ENCODE measurements at places on chromosomes 11 and 22.

- no peak for DNase-seq
Measured at GRCh38 chr11:66604155-66604554, 11.2 kb downstream of the CCS start.

DNA sequence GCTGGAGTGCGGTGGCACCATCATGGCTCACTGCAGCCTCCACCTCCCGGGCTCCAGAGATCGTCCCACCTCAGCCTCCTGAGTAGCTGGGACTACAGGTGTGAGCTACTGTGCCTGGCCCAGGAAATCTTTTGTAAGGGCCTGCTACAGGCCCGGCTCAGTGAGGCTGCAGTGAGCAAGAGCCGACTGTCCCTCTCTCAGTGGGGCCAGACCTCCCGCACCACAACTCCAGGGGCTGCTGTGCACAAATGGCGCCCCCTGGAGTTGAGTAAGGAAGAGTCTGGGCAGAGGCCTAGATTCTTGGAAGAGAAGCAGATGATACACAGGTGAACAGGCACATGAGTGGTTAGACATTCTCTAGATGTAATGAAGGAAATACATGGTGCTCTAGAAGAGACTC lies 7.0 kb downstream of the SERHL2 start:
- no peak for DNase-seq

DNA sequence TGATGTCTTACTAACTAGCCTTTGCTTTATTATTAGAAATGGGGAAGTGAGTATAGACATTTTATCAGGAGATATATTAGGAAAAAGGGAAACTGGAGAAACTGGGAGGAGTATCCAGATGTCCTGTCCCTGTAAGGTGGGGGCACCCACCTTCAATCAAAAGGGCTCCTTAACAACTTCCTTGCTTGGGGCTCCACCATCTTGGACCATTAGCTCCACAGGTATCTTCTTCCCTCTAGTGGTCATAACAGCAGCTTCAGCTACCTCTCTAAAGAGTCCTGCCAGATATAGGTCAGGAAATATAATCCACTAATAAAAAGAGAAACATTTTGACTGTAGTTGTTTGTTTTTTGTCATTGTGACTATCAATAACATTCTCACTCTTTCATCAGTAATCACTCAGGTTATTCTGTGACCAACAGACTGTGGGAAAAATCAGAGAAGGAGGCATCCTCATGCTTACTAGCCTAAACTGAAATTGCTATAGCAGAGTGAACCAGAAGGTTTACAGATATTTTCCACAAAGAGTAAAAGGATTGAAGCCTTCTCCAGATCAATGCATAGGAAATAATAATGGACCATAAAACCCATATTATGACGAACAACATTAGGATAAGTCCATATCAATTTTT lies 10.4 kb downstream of the OR51B4 start:
- DNase-seq: no peak

GRCh38 chr11:45106440-45106839 lies 40.0 kb upstream of the PRDM11 start:
- no peak for DNase-seq

- no peak for DNase-seq
Measured at GRCh38 chr22:23409976-23410375, 170.1 kb downstream of the IGLL1 start.

GRCh38 chr11:115425250-115425649 lies 79.0 kb downstream of the CADM1 start:
- no peak for DNase-seq

GRCh38 chr22:31350410-31350863 lies 4.3 kb upstream of the PATZ1 start:
- DNase-seq: no peak

GRCh38 chr11:10401696-10402392 lies 53.2 kb upstream of the AMPD3 start:
- DNase-seq: no peak

DNA sequence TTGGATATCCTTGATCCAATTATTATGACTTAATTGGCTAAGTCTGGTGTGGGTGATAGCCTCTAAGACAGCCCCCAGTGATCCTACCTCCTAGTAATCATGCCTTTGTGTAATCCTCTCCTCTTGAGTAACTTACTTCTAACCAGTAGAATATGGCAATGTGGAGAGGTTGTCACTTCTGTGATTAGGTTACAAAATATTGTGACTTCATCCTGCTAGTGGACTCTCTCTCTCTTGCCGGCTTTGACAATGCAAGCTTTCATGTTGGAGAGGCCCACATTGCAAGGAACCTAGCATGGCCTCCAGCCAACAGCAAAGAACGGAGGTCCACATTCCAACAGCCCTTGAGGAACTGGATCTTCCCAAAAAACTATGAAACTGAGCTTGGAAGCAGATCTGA lies 19.5 kb downstream of the YPEL4 start:
- DNase-seq: no peak

DNA sequence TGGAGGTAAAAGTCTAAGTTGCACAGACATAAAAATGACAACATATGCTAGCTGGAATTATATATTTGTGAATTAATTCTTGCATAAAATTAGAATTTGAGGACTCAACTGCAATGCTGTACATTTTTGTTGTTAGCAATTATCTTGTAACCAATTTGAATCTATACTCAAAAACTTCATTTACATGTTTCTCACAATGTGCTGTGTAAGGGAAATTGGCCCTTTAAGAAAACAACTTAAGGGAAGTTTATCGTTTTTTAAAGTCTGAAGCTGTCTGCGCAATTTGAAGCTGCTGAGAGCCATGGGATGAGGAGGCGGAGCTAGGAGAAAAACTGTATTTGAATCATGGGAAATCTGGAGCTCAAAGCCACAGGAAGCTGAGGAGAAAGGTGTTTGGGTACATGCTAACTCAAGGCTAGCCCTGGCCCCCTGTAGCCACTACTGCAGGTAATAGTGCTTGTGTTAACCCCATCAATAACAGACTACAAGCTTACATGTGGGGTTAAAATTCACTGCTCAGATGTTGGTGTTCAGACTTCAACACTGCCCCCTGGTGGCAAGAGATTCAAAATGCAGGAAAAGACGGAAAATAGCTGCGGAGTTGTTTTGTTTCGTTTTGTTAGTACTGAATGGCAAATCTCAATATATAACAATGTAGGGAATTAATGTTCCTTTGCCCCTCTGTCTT lies 126.1 kb downstream of the BRD1 start:
- no peak for DNase-seq

DNA sequence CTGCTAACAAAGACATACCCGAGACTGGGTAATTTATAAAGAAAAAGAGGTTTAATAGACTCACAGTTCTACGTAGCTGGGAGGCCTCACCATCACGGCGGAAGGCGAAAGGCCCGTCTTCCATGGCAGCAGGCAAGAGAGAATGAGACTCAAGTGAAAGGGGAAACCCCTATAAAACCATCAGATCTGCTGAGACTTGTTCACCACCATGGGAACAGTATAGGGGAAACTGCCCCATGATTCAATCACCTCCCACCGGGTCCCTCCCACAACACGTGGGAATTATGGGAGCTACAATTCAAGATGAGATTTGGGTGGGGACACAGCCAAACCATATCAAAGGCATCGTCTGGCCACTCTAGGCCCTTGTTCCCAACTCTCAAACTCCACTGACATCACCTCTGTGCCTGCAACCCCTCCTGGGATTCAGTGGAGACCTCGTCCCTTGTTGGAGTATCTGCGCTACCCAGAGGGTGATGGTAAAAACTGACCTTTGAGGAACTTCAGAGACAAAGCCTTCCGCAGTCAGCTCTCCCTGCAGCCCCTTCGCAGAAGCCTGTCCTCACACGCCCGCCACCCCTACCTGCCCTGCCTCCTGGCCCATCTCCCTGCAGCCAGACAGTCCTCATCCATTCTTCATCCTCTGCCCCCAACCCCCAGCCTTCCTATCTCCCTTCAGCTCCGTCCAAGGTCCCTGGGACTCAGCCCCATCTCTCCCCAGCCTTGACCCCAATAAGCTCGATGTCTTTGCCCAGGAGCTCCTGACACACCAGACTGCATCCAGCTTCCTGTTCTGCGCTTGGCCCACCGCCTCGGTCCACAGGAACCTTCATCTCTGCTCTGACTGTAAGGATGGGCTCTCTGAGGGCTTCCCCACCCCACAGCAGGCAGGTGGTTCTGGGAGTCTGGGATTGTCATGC lies 15.8 kb downstream of the CCND1 start:
- DNase-seq: no peak

GRCh38 chr11:113723787-113724186 lies 17.7 kb upstream of the TMPRSS5 start:
- no peak for DNase-seq

- DNase-seq: no peak
Measured at GRCh38 chr11:75716659-75717058, 979 bp upstream of the MOGAT2 start.

- DNase-seq: no peak
Measured at GRCh38 chr11:17550450-17551346, 3.6 kb downstream of the OTOG start.

GRCh38 chr22:40642316-40642715 lies 5.8 kb upstream of the MRTFA start:
- DNase-seq: no peak

- DNase-seq: no peak
Measured at GRCh38 chr11:60658409-60658808, 41.0 kb upstream of the MS4A8 start.

- DNase-seq: no peak
Measured at GRCh38 chr22:23715806-23716375, 25.1 kb downstream of the RGL4 start.

GRCh38 chr22:39901565-39902146 lies 772 bp downstream of the GRAP2 start:
- no peak for DNase-seq

- no peak for DNase-seq
Measured at GRCh38 chr22:50612528-50613221, 12.1 kb downstream of the MAPK8IP2 start.

GRCh38 chr11:5123802-5124521 lies 14.2 kb downstream of the OR52A5 start:
- DNase-seq: peak; percentile 34

GRCh38 chr22:30167734-30168133 lies 78.8 kb downstream of the LIF start:
- no peak for DNase-seq

DNA sequence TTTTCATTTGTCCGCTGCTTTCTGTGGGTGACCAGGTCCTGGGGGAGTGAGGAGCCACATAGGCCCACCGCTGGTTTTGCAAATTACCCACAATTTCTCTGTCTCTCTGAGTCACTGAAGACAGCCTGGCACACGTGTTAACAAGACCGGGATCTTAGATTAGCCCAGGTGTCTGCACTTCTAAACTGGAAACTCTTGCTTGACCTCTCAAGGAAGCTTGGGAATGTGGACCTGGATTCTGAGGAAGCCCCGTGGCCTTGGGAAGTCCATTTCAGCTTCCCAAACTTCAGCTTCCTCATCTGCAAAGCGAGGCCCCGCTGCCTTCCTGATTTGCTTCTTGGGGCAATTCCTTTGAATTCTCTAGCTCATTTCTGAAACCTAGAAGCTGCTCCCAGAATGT lies 119.9 kb downstream of the KIAA1671 start:
- no peak for DNase-seq

DNA sequence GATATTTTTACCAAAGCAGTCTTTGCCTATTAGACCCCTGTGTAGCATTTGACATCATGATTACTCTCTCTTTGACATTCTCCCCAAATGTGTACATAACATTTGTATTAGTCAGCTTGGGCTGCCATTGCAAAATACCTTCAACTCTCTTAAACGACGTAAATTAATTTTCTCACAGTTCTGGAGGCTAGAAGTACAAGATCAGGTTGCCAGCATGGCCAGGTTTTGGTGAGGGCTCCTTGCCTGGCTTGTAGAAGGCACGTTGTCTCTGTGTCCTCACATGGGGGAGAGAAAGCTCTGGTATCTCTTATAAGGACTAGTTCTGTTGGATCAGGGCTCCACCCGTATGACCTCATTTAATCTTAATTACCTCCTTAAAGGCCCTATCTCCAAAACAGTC lies 12.3 kb upstream of the DLAT start:
- DNase-seq: no peak

GRCh38 chr11:28976801-28977145 lies 868.6 kb downstream of the METTL15 start:
- no peak for DNase-seq

- no peak for DNase-seq
Measured at GRCh38 chr22:46619830-46620501, at the start of gene GRAMD4. Gene GRAMD4, plus strand, starts transcription at chr22:46620386. Its CDS starts 6,414 bp downstream, at chr22:46626800.

GRCh38 chr11:36123336-36124101 lies 165.7 kb downstream of the COMMD9 start:
- DNase-seq: no peak

GRCh38 chr22:30503551-30503950 lies 1.9 kb downstream of the SEC14L4 start:
- DNase-seq: no peak

GRCh38 chr11:27055065-27055682 lies 14.6 kb downstream of the BBOX1 start:
- DNase-seq: peak; percentile 7

DNA sequence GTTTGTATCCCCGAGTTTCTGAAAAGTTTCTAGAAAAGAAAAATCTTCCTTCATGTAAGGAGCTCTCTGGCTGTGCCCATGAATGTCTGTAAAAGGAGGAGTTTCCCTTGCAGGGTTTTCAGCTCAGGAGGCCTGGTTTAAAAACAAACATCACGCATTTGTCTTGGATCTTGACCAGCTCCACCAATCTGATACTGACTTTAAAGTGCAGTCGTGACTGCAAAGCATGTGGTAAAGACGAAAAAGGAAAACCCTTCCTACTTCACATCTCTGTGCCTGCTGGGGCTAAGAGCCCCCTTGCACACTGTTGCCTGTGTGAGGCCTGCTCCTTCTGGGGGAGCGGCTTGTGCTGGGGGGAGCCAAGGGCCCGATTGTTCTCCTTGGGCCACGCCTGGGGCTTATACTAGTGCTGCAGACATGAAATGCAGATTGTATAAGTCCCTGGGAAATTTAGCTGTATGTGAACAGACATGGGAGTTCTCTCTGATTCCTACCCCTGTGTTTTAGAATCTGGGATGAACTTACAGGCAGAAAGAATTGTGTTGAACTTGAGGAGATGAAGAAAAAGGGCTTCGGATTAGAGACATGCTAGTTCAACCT lies 62.1 kb downstream of the ADAMTS15 start:
- DNase-seq: no peak

DNA sequence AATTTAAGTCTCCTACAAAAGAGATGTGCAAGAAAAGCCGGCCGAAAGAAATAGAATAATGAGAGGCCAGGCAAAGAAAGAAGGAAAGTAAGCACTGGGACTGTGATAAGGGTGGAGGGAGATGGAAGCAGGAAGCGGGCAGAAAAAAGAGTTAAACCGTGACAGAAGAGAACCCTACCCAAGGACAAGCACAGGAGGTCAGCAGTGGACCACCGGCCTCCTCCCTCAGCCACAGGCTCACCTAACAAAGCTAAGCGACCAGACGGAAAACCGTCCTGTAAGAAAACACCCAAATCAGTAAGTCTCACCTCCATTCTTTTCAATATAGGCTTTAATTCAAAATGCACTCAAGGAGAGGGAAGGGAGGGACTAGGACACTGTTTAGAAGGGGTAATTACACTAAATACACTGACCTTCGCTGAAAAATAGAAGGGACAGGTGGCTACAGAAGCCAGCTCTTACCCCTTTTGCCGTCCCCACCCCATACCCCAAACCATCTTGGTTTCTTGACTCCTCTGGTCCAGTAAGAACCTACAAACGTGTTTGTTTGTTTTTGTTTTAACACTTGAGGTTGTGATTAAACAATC lies 1.9 kb downstream of the FAM181B start:
- DNase-seq: no peak

- DNase-seq: no peak
Measured at GRCh38 chr11:115269191-115269950, 234.8 kb downstream of the CADM1 start.

GRCh38 chr11:87215236-87215635 lies 177.5 kb downstream of the TMEM135 start:
- DNase-seq: no peak

- DNase-seq: no peak
Measured at GRCh38 chr22:25064894-25065560, 112.5 kb downstream of the KIAA1671 start.

- DNase-seq: no peak
Measured at GRCh38 chr11:37223962-37224361, 625.9 kb upstream of the RAG2 start.

Measured in AG09309 (cell line).